ENCODE measurements at places on chromosomes 2 and 18.

DNA sequence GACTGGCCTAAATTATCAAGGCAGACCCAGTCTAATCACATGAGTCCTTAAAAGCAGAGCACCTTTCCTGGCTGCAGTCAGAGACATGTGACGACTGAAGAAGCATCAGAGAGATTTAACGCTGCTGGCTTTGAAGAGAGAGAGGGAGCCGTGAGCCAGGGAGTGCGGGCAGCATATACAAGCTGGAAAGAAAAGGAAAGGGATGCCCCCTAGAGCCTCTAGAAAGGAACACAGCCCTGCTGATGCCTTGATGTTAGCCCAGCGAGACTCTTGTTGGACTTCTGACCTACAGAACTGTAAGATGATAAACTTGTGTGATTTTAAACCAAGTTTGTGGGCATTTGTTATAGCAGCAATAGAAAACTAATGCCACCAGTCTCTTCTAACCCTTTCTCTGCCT lies 58.1 kb downstream of the HEATR5B start:
- no peak for DNase-seq

GRCh38 chr18:79792988-79793355 lies 4.8 kb upstream of the KCNG2 start:
- no peak for DNase-seq

GRCh38 chr18:43501099-43501498 lies 223.8 kb upstream of the SYT4 start:
- DNase-seq = no peak

GRCh38 chr2:156385242-156385641 lies 50.9 kb upstream of the GPD2 start:
- DNase-seq = no peak

- DNase-seq = no peak
These were observed 42.5 kb upstream of the LCLAT1 start for GRCh38 chr2:30404319-30405259.

DNA sequence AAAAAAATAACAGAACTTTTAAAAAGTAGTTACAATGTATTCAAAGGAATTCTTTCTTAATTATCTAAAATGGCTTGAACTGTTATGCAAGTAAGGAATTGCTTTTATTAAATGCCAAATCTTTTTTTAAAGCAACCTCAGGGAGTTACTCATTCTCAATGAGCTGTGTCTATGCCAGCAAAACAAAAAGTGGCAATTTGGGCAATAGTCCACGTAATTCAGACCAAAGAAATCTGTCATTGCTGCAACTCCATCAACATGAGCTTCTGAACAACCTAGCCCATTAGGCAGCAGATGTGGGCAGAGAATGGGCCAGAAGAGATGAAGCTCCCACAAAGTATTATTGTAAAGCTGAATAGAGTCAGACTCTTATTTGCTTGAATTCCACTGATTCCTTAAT lies 118.4 kb downstream of the ALK start:
- no peak for DNase-seq

DNA sequence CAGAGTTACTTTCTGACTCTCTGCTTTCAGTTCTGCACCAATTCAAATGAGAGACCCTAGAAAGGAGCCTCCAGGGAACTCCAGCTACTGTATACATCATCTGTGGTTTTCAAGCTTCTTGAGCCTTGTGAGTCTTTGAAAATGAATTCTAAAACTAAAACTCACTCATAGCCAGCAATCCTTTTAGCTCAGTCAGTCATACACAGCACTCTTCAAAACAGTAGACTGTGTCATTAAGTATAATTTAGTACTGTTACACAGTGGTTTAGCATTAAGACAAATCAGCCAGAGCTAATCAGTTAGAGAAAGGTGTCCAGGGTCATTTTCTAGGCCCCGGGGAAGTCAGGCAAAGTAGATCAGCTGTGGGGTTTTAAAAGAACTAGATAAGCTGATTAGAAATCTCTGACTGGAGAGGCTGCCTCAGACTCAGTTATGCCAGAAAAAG lies 322.1 kb upstream of the THUMPD2 start:
- DNase-seq = no peak

GRCh38 chr2:141720476-141720875 lies 410.3 kb downstream of the LRP1B start:
- no peak for DNase-seq

DNA sequence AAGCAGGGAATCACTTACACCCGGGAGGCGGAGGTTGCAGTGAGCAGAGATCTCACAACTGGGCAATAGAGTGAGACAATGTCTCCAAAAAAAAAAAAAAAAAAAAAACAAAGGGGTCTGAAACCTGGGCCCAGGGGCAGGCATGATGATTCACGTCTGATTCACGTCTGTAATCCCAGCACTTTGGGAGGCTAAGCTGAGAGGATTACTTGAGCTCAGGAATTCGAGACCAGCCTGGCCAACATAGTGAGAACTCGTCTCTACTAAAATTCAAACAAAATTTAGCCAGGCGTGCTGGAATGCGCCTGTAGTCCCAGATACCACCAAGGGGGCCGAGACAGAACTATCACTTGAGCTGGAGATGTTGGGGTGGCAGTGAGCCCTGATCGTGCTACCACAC lies 30.3 kb downstream of the TEX44 start:
- no peak for DNase-seq

DNA sequence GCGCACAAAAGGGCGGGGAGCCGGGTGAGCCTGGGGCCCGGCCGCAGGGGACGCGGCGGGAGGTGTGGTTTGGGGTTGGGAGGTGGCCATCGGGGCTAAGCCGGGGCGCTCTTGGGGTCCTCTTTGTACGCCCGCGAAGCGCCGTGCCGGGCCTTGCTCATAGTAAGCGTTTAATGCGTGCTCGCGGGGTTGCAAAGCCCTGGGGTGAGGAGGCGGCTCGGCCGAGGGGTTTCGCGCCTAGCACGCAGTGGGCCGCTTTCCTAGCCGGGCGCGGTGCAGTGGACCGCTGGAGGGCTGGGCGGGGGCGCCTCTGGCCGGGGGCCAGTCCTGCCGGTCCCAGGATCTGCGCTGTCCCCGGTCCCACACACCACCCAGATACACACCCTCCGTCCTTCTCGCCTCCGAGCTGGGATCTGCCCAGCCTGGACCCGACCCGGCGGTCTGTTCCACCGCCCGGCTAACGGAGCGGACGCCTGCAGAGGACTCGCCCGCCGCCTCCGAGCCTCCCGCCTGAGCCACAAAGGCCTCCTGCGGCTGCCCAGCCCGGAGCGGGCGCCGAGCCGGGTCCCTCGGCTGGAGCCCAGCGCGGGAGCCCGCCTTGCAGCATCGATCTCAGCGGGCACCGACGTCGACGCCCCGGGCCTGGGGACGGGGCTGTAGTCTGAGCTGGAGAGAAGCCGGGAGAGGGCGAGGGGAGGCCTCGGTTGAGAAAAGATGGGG lies 564 bp downstream of the DPYSL5 start:
- DNase-seq = no peak

GRCh38 chr2:200356857-200357384 lies 50.4 kb downstream of the SPATS2L start:
- no peak for DNase-seq

DNA sequence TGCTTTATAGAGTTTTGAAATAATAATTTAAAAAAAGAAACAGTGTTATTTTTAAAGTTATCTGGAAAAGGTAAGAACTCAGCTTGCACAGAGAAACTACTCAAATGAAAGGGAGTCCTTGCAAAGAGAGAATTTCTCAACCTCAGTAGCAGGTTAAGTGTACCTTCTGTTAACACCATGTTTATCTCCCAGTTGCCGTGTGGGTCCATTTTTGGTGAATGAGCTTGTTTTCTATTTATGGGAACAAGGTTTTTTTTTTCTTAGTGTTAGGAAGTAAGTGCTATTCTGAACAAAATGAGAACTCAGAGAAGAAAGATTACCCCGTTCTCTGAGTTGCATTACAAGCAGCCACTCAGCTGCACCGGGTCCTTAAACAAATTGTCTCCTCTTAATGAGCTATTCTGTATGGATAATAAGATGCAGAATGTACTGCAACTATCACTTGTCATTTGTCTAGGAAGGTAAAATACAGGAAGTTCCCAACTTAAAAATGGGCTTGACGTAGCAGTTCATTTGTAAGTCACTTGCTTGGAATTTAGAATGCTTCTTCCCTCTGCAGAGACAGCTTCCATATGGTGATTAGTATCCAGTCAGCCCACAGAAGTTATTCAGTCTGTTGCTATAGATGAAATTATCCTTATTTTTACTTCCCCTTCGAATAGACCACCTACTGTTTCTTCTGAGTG lies 74.9 kb downstream of the LTBP1 start:
- no peak for DNase-seq

DNA sequence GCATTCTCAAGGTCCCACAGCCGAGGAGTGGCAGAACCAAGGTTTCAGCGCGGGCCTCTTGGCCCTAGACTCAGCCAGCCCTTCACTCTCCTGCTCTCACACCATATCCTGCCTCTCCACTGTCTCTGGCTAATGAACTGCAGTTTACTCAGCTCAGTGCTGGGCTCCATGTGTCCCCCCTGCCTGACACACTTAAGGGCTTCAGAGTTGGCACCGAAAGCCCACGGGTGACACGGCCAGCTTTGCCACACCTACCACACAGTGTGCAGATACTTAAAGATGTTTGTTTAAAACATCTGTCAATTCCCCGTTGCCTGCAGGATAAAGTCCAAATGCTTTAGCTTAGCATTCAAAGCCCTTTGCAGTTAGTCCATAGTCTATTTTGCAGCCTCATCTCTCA lies 241.2 kb downstream of the SEPTIN10 start:
- no peak for DNase-seq

DNA sequence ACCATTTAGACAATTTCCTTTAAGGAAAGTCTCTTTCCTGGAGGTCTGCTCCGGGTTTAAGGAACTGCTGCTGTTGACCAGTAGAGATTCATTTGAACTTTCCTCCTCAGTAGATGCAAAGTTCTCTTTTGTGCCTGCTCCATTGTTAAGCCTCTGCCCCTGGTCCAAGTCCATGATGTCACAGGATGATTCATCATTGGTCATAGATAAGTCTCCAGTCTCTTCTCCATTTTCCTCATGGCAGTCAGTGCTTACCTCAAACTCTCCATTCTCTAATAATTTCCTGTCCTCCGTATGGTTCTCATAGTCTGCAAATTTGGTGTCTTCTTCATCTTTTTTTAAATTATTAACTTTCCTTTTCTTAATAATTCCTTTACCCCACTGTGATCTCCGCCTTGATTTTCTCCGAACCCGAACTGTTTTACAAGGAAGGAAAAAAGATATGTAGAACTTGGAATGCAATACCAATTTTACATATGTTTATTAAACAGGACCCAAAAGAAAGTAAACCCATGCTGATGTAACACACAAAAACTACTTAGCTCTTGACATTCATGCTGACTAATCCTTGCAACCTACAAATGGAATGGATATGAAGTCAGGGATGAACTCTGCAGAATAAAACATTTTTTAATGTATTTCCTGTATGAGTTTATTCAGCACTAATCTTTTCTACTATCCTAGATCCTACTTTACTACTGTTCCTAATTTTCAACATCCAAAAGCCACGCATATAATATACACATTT lies 169.1 kb downstream of the ATAD2B start:
- no peak for DNase-seq

- DNase-seq = no peak
These were observed 13.4 kb upstream of the PDIA6 start for GRCh38 chr2:10826026-10826425.

GRCh38 chr2:84906900-84907714 lies 1.7 kb downstream of the TMSB10 start:
- no peak for DNase-seq

DNA sequence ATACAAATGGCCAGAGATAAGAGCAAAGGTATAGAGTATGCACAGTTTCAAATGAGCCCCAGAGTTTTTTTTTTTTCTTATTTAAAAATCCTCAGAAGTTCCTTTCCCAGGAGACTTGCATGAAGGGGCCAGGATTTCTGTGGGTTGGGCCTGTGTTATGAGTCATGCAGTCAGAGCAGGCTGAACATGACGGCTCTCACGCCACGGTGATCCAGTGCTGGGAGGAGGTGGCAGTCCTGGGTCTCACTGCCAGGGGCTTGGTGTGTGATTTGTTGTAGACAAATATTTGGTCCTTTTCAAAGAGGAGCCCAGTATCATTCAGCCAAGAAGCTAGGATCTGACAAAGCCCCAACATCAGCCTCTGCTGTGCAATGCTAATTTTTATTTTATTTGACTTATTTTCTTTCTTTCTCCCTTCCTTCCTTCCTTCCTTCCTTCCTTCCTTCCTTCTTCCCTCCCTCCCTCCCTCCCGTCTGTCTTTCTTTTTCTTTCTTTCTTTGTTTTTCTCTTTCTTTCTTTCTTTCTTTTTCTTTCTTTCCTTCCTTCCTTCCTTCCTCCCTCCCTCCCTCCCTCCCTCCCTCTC lies 10.4 kb upstream of the KCNE4 start:
- DNase-seq = peak; percentile 75

- DNase-seq = no peak
These were observed 197.7 kb downstream of the UBE2E3 start for GRCh38 chr2:181178130-181178529.

GRCh38 chr2:69167469-69167822 lies 154.5 kb downstream of the ANTXR1 start:
- DNase-seq = no peak

GRCh38 chr2:126657636-126658318 lies 1.8 kb downstream of the GYPC start:
- DNase-seq = no peak

DNA sequence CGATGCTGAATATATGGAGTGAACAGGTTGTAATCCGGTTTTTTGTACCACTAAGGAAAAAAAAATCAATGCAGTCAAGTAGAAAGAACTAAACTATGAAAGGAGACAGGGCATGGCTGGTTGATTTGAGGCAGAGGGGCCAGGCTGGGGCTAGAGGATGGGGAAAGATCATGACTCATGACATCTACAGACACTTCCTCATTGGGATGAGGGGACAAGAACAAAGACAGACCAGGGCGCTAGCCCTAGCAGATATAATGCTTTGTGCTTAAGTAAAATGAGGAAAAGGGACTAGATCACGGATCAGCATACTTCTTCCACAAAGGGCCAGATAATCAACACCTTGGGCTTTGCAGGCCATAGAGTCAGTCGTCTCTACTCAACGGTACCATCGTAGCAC lies 55.8 kb downstream of the ST6GAL2 start:
- DNase-seq = no peak

DNA sequence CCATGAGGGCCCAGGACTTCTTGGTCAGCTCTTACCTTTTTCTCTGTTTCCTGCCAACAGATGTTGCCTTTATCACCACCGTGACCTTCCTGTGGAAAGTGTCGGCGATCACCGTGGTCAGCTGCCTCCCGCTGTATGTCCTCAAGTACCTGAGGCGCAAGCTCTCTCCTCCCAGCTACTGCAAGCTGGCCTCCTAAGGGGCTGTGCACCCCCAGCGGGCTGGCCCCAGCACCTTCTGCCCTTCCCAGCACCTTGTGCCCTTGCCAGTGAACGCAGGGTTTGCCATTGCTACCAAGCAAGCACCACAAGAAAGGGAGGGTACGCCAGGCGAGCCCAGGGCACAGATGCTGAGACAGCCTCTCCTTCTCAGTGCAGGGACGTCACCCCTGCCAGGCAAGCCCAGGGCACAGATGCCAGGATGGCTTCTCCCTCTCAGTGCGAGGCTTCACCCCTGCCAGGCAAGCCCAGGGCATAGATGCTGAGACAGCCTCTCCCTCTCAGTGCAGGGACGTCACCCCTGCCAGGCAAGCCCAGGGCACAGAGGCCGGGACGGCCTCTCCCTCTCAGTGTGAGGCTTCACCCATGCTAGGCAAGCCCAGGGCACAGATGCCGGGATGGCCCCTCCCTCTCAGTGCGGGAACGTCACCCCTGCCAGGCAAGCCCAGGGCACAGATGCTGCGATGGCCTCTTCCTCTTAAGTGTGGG lies 18.4 kb upstream of the NFATC1 start:
- DNase-seq = no peak

- DNase-seq = no peak
These were observed 72.8 kb downstream of the EDAR start for GRCh38 chr2:108916122-108916795.

- DNase-seq = no peak
These were observed 27.1 kb downstream of the BAZ2B start for GRCh38 chr2:159589286-159589685.

- no peak for DNase-seq
These were observed 947 bp downstream of the ZEB2 start for GRCh38 chr2:144518748-144519596.
